Activated T-helper 1 cell treated with Interleukin-2 at 50 U/mL for 16 hours (primary cell): ENCODE measurements at places on chromosomes 12 and 14.
A peak's percentile ranks its signal among the peaks of the same experiment; 100 is the strongest.

DNA sequence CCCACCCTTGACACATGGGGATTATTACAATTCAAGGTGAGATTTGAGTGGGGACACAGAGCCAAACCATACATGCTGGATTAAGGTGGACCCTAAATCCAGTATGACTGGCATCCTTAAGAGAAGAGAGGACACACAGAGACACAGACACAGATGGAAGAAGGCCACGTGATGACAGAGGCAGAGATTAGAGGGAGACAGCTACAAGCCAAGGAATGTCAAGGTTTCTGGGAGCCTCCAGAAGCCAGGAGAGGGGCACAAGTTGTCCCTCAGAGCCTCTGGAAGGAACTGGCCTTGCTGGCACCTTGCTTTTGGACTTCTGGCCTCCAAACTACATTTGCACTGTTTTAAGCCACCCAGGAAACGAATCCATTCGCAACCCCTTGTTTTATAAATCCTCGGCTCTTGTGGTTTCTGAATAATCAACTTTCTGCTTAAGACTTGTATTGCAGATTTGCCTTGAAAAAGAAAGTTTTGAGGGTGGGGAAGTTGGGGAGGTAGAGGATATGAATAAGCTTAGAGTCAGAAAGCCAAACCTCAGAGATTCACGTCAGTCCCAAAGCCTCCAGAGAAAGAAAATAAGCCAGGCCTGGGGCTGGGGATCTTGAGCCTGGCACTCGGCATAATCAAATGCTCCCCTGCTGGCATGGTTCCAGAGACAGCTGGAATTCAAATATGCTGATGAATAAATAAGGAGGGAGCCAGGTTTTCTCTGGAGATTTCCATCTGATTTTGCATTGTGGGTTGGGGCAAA lies 224.2 kb upstream of the PWP1 start:
- DNase-seq, result no peak

DNA sequence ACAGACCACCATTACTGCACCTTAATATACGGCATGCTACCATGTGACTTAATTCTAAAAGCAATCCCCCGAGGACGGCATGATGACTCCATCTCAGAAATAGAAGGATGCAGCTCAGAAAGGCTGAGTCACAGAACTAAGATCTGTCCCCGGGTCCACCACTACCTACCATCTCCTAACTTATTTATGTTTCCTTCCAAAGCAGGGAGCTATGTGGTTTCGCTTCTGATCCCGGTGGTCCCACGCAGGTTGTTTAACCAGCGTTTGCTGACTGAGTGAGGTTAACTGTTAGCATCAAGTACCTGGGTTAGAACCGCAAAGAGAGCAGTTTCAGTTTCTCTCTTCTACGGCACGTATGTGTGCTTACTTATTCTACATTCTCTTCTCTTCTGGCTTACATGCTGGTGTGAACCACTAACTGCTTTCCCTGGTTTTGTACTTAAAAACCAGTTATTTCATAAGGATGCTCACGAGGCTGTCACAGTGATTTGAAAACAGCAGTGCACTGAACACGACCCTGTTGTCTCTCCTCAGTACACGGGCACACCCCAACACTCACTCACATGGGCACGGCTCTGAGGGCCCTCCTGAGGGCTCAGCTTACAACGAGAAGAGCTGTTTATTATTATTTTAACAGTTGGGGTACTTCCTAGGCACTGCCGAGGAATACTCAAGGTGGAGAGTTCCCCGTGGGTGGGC lies 66.7 kb downstream of the CCDC88C start:
- DNase-seq, result no peak

DNA sequence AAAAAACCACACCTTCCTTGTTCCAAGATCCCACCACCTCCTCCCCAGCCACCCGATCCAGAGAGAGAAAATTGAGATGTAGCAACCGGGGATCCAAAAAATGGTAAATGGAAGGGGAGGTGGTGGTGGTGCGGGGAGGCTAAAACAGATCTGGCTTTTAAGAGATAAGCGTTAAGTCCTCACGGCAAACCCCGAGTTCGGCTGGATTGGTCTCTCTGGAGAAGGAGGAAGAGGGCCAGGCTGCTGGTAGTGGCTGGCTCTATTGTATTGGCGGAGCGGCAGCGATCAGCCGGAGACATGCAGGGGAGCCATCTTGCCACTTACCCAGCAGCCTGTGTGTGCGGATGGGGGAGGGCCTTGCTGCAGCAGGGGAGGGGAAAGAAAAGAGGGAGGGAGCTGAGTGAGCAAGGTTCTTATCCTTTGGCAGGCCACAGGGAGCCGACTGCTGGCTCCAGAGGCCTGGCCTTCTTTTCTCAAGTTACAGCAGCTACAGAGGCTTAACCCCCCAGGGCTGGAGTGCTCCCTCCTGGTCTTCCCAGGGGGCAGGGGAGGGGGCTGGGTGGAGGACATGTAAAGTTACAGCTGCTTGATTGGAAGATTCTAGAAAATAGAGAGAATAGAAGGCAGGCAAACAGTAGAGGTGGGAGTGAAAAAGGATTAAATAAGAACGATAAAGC lies 14.1 kb upstream of the CDH24 start:
- peak; percentile 60 for DNase-seq

- DNase-seq, result no peak
Observed at GRCh38 chr14:94844593-94845152, 74.8 kb upstream of the GSC start.
